Cortex of kidney (tissue), 1 donor: ENCODE measurements at places on chromosomes 5 and 9.

DNA sequence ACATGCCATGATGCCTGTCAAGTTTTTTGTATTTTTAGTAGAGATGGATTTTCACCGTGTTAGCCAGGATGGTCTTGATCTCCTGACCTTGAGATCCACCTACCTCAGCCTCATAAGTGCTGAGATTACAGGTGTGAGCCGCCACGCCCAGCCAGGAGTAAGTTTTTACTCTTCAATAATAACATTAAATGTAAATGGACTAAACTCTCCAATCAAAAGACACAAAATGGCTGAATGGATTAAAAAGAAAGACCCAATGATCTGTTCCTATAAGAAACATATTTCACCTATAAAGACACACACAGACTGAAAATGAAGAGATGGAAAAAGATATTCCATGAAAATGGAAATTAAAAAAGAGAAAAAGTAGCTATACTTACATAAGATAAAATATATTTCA is 37.2 kb upstream of the ISOC1 start:
- no peak for DNase-seq

DNA sequence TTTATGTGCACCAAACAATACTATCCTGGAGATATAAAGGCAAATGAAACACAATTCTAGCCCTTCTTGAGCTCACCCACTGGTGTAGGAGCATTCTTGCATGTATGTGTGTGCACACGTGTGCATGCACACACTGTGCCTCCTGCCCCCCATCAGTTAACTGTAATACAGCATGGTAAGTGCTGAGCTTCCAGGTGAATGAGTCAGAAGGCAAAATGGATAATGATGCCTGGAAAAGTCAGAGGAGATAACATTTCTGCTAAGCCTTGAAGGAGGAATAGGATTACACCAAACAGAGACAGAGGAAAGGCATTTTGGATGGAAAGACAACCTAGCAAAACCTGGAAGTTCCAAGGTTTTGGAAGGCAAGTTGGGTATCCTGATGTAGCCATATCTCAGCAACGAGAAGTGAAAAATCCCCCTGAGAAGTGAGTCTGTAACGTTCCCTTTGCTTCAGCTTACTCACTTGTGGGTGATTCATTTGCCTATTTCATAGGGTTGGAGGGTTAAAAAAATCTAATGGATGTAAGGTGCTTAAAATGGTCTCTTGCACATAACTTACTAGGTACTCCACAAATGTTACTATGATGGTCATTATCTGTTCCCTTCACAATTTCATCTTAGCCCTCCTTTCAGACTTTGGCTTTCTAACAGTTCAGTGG is 101.4 kb upstream of the STC2 start:
- no peak for DNase-seq

GRCh38 chr5:132999246-132999645 is 27.1 kb downstream of the ZCCHC10 start:
- no peak for DNase-seq

DNA sequence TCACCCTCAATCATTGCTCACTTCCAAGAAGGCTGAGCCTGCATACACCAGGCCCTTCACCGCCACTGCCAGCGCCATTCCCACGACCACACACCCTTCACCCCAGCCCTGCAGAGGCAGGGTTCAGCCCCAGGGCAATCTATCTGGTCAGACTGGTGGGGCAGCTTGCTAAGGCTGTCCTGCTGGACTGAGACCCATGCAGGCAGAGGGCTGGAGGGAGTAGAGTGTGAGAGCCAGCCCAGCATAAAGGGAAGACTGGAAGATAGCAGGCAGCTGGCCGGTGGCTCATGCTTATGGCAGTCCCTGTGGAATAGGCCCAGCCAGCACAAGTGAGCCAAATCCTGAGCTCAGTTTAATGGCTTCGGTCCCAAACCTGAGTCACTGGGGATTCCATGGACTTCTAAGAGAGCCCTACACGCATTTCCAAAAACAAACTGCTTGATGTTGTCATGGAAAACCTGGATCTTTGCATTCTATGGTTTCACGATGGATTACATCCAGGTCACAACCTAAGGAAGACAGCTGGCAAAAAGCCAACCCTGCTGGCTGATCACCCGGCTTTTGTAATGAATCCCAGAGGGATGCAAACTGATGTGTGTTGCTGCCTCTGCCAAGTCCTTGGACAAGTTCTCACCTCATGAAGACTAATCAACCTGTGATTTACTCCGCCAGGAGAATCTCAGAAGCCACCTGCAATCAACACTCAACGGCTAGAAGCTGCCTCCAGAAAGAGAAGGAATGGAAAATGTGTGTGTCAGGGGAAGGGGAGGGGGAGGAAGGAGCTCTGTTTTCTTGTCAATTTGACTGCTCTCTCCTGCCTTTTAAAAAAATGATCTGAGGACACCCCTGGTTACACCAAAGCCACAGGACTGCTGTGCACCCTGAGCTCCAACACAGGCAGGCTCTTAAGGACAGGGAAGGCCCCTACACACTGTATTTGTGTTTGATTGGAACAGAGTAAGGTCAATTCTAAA is 143.6 kb downstream of the LHFPL2 start:
- DNase-seq: no peak

DNA sequence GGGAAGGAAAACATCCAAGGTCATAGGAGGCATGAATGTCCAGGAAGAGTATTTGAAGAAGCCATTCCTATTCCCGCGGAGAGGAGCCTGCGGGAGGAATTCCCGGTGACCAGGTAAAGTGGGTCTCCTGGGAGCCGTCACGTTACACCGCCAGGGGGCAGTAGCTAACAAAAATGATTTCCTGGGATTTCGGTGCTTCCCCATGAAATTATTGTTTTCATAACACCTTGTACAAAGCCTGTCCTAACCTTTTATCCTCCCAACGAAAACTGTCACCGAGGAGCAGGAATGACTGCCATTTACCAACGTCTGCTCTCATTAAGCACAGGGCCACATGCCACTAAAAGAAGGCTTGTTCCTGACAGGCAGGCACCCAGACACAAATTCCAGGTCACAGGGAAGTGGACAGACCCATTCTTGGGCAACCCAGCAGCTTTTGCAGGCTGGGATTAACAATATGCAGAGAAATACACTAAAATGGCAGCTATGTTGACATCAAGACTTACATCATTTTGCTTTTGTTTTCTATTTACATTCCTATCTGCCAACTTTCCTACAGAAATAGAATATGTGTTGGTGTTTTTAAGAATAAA is 41.2 kb upstream of the CTSL start:
- no peak for DNase-seq

DNA sequence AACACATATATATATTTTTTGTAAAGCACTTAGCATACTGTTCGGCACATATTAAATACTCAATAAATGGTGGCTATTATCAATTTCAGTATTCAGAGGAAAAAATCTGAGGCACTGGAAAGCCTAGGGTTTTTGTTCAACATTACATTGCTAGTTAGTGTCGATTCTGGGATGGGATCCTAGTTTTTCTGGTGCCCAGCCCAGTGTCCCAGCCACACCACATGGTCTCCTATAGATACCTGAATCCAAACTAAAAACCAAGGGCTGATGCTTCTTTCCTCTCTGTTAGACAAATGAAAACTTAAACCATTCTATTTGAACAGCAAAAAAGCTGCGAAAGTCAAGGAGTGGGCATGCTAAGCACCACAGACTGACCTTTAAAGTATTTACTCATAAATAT is 810.7 kb upstream of the DMAC1 start:
- no peak for DNase-seq

GRCh38 chr9:30967476-30967875 is 1417.0 kb upstream of the ACO1 start:
- DNase-seq: no peak

DNA sequence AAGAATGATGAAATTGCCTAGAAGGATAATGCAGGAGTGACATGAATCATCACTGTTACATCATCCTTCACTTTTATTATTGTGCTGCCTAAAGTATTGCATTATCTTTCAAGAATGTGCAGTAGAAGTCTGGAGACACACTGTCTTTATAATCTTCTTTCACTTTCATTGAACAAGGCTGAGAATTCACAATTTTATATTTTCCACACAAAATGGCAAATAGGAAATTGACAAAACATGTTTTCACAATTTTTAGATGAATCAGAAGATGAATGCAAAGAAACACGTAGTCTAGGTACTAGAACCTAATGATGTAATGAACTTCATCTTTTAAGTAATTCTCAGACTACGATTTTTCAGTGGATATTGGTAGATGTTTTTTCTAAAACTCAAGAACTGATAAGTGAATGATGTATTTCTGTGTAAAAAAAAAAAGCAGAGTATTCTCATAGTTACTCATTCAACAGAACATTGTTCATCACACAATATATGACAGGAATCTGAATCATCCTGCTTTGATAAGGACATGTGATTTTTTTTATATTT is 131.5 kb upstream of the GRHPR start:
- DNase-seq: no peak

GRCh38 chr9:108270561-108270960 is 585.2 kb downstream of the ACTL7B start:
- no peak for DNase-seq

GRCh38 chr5:103346162-103346748 is 87.7 kb downstream of the MACIR start:
- DNase-seq: no peak

- DNase-seq: no peak
Measured at GRCh38 chr5:50564558-50564957, 101.9 kb upstream of the PARP8 start.

DNA sequence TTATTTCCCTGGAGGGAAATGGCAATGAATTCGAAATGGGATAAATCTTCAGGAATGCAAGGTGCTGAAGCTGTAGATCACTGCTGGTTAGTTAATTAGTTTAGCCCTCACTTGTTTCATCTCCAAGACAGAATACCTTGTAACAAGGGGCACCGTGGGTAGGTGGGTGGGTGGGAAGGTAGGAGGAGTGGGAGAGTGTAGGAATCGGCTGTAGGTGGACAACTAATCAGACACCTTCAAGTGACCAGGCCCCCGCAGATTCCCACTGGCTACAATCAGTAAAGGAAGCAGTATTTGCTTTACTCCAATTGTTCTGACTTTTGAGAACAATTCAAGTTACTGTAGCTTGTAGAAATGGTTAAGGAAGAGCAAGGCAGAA is 293.7 kb downstream of the TLE1 start:
- no peak for DNase-seq

DNA sequence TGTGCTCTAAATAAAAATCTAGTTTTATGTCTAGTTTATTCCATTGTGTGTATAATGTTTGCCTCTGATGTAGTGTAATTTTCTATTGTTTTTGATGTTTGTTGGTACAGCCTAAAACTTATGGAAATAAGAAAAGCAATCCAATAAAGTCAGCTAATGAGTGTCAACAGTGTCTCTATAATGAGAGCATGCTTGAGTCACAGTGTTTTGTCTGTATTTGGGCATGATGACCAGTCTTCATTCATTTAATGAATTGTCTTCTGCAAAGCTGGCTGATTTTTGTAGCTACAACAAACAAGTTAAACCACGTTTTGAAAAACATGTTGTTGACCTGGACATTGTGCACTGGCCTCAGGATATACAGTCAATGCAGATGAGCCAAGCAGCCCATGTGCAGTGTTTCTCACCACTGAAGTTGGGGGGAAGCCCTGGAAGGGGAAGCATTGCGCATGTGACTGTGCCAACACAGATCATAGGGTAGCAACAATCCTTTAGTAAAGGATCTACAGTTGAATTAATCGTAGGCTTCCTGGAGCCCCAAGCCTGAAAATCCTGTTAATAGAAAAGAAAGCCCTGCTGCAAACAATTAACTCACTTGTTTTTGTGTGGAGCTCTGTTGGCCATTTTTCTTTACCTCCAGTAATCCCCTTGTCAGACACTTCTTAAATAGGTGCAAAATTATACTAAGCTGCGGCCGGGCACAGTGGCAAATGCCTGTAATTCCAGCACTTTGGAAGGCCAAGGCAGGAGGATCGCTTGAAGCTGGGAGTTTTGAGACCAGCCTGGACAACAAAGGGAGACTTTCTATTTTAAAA is 88.0 kb downstream of the INIP start:
- DNase-seq: no peak

GRCh38 chr5:2874099-2874498 is 122.6 kb upstream of the IRX2 start:
- no peak for DNase-seq

DNA sequence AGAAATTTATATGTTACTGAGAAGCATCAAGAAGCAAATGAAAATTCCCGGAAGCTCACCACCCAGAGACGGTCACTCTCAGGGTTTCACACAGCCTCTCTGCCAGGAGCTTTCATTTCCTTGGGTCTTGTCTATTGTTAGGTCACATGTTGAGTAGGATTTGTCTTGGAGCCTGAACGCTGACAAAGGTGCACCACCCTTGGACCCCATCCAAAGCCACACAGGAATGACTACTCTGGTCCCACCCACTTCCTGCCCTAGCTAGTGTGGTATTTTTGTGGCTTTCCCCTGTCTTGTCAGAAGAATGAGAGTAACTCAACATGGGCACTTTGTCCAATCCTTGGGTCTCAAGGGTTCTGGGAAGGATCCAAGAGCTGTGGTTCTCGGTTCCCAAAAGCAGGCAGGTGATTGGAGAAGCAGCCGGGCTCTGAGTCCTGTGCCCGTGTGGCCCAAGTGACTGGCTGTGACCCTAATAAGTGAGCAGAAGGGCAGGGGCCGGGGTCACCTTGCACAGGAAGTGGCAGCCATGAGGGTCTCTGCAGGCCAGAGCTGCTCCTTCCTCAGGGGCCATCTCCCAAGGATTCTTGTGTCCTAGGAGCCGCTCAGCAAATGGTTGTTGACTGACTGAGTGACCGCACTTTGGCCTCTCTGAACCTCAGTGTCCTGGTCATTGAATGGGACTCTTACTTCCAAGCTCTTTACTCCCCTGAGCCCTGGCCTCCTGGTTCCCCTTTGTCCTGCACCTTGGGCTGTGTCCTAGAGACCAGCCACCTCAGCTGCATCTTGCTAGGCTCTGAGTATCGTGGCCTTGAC is 6.9 kb downstream of the FGD3 start:
- DNase-seq: no peak

- DNase-seq: no peak
Measured at GRCh38 chr5:111836426-111836825, 79.4 kb upstream of the NREP start.

- DNase-seq: no peak
Measured at GRCh38 chr5:168796000-168796399, 216.8 kb upstream of the PANK3 start.

DNA sequence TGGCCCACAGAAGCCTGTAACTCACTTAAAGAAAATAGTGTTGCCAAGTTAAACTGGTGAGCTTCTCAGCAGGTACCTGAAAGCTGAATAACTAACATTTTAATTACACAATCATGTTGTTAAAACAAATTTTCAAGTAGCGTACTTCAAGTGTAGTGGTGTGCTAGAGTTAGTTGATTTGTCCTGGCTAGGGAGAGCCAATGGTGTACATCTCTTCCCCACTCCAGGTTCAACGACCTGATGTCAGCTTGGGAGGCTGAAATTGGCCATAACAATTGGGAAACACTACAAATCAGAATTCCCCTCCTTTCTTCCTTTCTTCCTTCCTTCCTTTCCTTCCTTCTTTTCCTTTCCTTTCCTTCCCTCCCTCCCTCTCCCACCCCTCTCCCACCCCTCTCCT is 295.3 kb upstream of the SLC24A2 start:
- DNase-seq: no peak

DNA sequence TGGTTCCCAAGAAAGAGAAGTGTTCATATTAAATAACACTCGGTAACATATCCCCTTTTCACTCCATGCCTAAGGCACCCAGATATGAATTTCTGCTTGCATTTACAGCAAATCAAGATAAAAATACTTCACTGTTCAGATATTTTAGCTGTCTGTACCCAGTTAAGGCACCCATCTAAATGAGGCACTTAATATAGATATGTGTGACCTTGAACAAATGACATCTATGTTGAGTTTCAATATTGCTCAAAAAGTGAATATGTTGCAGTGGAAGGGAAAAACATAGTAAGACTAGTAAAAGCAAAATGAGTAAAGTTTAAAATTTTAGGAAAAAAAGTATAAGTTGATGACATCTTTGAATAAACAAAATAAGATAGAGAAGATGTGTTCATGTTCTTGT is 32.4 kb upstream of the SPDL1 start:
- no peak for DNase-seq
